ENCODE measurements at places on chromosomes 2 and 18.

DNA sequence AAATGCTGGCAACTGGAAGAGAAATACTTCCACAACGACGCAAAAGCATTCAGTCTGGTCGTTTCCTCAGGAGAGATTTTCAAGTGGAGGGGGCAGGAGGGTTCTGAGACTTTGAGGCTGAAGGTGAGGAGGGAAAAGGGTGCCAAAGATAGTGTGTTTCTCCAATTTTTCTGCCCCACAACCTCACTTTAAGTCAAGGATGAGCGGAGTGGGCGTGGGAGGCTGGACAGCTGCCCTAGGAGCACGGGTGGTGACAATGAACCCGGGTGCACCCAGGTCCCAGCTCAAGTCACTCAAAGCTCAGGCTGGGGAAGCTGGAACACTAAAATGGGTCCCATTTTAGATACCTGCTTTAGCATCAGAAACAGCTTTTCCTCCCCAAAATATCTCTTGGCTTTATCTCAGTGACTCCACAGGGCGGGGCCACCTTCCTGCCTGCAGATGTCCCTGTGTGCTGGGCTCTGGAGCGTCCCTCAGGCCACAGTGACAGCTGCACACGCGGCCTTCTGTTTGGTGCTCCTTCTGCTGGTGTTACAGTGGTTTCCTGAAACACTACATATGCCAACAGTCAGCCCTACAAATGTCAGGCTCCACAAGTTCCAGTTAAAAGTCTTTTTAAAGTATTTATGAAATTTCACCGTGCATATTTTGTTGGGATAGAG lies 1.4 kb upstream of the MBP start:
- DNase-seq, result no peak

DNA sequence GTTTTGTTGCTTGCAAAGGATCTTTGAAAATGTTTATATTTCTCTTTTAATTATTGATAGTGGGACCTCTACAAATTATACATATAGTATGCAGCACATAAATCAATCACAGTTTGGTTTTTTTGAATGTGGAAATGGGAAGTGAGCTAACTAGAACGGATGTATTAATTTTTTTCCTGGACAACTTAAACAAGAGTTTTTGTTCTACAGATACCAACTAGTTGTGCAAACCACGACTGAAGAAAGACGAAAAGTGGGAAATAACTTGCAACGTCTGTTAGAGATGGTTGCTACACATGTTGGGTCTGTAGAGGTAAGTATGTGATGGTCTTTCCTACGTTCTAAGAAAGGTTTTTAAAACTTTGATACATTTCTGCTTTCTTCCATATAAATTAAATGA lies 39.2 kb downstream of the NDC80 start:
- DNase-seq, result no peak

- no peak for DNase-seq
Observed at GRCh38 chr2:159381574-159381973, 95.1 kb upstream of the WDSUB1 start.

- DNase-seq, result no peak
Observed at GRCh38 chr18:46478796-46479195, 178.2 kb downstream of the LOXHD1 start.
